ENCODE measurements at places on chromosomes 13 and 19.

- no peak for DNase-seq
Observed at GRCh38 chr19:2529473-2529918, 53.6 kb downstream of the GADD45B start.

DNA sequence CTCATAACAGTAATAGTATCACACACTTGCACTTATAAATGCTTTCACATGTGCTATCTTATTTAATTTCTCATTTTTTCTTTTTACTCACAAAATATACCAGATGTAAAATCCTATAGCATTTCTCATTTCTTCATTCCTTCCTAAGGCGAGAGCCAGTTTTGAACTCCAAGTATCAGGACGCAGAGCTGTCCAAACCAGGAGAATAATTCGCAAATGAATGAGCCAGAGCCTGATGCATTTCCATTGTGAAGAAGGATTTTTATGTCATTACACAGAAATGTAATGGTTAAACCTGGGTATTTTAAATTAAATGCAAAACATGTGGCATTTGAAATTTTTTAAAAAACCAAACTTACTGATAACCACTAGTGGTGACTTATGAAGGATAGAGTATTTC, 244.3 kb downstream of the RGCC start:
- no peak for DNase-seq

- DNase-seq = no peak
Observed at GRCh38 chr19:574658-575526, 2.5 kb downstream of the BSG start.

GRCh38 chr13:111347438-111347837, 27.0 kb downstream of the TEX29 start:
- DNase-seq = no peak

GRCh38 chr13:113413898-113414282, 39.4 kb downstream of the ADPRHL1 start:
- DNase-seq = no peak

DNA sequence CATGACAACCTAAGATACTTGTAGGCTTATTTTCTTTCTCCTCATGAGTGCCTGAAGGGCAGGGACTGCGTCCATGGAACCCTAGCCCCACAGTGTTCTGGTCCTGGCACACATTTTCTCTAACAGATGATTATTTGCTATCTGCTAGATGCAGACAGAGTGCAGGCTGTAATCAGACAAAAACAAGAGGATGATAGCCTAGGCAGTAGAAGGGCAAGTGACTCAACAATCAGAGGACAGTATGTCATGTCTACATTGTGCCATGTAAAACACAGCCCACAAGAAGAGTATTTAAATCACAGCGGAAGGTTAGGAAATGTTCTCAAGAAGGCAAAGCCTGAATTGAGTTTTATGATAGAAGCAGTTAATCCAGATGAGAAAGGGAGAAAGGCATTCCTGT, 29.3 kb downstream of the MIPEP start:
- DNase-seq = no peak

- no peak for DNase-seq
Observed at GRCh38 chr19:32542477-32543108, 38.4 kb upstream of the PDCD5 start.

DNA sequence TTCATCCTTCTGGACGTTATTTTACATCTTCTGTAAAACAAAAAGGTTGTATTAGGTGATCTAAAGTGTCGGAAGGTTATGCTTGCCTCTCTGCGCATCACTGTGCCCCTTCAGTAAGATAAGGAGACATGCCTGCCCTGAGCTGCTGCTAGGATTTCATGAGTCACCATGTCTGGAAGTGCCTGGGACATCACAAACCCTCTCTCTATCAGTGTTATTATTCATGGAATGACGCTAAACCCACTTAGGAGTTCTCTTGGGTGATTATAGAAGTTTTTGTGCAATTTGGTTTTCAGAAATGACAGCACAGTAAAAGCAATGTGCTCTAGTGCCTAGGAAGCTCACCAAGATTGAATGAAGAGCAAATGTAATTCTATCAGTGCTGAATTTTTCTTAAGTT, 617.7 kb downstream of the DCT start:
- no peak for DNase-seq

DNA sequence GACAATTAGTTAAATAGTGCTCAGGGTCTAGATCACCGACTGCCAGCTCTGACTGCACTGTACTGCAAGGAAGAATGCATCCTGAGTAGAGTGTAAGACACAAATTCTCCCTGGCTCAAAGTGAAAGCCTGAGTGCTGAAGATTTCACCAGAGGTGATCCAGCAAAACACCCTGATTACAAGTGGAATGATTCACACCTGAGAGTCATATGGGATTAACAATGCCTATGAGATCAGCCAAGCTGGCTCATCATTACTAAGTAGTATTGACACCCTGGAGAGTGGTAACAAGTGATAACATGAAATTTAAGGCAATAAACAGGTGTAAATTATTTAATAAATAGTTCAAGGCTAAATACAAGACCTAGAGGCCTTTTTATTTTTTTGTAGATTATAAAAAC, 403.8 kb upstream of the PRR20A start:
- DNase-seq = no peak

DNA sequence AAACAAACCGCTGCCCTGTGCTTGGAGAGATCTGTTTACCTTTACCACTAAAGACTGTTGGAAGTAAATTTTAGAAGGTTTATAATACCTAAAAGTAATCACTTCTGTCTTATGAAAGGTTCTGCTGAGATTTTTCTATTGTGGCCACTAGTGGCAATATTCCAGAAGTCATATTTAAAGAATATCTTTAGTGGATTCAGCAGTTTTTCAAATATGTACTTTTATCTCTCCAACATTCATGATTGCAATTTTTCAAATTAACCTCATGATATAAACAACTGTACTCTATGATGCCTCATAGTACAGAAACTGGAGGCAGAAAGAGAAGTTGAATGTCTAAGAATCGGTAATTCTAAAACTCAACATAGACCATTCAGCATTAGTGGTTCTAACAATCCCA, 53.2 kb upstream of the USPL1 start:
- DNase-seq = no peak

GRCh38 chr13:32310134-32310706, 4.9 kb downstream of the ZAR1L start:
- DNase-seq = peak; percentile 5

DNA sequence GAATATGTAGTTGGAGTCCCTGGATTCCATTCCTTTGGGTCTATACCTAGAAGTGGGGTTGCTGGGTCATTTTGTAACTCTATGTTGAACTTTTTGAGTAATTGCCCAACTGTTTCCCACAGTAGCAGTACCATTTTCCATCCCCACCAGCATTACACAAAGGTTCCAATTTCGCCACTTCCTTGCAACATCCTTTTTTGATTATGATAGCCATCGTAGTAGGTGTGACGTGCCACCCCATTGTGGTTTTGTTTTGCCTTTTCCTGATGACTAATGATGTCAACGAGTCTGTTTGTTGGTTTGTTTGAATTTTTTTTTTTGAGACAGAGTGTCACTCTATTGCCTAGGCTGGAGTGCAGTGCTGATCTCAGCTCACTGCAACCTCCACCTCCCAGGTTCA, 3.3 kb upstream of the PEX11G start:
- no peak for DNase-seq

GRCh38 chr13:108609353-108609752, 20.1 kb upstream of the MYO16 start:
- no peak for DNase-seq

DNA sequence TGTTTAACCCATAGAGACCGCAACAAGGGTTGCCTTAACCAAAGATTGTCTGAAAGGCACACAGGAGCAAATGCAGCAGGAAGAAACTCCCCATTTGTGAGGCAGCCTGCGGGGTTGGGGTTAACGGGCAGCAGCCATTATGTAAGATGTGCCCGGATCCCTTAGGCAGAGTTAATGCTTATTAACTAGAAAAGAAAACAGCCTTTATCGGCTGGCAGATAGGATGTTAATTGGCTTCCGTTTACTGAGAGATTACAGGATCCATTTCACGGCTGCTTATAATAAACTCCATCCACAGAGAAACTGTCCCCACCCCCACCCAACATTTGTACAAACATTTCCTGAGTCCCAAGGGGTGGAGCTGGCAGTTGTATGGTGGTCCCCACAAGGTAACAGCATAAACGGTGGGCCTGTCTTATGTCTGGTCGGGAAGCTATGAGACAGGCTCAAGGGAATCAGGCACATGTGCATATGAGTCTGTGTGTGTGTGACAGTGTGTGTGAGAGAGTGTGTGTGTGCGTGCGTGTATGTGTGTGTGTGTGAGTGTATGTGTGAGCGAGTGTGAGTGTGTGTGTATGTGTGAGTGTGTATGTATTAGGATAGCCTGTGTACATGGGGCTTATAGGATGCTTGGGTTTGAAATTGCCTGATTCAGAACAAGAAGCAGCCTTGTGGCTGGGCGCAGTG, 10.5 kb downstream of the SLC25A42 start:
- no peak for DNase-seq

- no peak for DNase-seq
Observed at GRCh38 chr19:38517321-38517720, 83.8 kb downstream of the RYR1 start.

- DNase-seq = no peak
Observed at GRCh38 chr19:28968721-28969120, 244.2 kb downstream of the UQCRFS1 start.

- DNase-seq = peak; percentile 0
Observed at GRCh38 chr13:45718063-45718462, 15.9 kb downstream of the CBY2 start.

GRCh38 chr19:31449379-31449778, 100.1 kb upstream of the TSHZ3 start:
- no peak for DNase-seq

DNA sequence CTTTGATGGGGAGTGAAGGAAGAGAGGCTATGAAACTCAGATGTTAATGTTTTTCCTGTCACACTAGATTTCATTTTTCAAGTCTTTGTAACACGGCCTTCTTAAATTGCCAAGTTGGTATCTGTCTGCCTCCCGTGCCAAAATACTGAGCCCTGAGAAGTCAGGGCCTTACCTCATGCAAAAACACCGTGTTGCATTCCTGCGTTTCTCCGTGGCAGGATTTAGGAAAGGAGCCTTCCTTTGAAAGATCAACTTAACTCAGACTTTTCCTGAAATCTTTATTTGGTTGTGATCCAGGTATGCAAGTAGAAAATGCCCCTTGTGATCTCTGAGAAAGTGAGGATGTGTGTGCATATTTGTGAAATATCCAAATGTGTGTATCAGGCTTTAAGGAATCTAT, 1291.0 kb upstream of the SLC10A2 start:
- DNase-seq = no peak

DNA sequence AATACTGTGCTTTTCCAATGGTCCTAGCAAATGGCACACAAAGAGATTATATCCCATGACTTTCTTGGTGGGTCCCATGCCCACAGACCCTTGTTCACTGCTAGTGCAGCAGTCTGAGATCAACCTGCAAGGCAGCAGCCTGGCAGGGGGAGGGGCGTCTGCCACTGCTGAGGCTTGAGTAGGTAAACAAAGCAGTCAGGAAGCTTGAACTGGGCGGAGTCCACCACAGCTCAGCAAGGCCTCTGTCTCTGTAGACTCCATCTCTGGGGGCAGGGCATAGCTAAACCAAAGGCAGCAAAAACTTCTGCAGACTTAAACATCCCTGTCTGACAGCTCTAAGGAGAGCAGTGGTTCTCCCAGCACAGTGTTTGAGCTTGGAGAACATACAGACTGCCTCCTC, 82.9 kb downstream of the ZNF737 start:
- no peak for DNase-seq

DNA sequence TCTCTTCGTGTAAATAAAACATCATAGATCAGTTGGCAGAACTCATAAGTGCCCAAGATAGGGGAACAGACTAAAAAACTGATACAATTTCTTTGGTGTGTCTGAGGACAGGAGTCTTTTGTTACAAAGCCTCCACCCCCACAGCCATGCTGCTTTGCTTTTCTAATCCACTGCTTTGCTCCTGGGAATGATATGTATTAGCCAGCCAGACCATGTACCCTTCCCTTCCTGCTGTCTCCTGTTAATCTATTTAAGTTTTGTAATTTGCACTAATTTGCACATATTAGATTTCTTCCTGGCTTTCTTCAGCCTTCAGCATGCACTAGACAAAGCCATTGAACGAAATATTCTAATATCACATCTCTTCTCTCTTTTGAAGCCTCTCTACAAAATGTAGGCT, 130.5 kb downstream of the MAB21L1 start:
- no peak for DNase-seq

- no peak for DNase-seq
Observed at GRCh38 chr13:46109451-46109850, 4.6 kb upstream of the CPB2 start.

DNA sequence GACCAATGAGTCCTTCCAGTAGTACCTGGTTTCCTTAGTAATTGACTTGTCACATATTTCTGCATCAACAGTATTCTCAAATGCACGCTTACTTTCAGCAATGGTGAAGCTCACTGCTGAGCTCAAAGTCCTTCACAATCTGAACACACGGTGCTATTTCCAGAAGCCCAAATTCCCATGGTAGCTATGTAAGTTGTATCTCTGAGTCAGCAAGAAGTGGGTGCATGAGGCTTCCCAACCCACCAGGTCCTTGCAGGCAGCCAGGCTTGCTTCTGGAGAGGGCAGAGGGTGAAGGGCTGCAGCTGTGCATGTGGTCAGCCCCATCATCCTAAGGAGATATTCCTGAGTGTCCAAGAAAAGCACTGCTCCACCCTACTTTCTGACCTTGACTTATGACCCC, 25.7 kb downstream of the COL4A2 start:
- no peak for DNase-seq

GRCh38 chr19:47049307-47049700, 880 bp upstream of the TMEM160 start:
- no peak for DNase-seq

Measured in hippocampal formation (tissue), 2 donors.